ENCODE measurements at places on chromosomes 12 and 14.

GRCh38 chr12:91317306-91317705, 134.7 kb upstream of the DCN start:
- no peak for DNase-seq

DNA sequence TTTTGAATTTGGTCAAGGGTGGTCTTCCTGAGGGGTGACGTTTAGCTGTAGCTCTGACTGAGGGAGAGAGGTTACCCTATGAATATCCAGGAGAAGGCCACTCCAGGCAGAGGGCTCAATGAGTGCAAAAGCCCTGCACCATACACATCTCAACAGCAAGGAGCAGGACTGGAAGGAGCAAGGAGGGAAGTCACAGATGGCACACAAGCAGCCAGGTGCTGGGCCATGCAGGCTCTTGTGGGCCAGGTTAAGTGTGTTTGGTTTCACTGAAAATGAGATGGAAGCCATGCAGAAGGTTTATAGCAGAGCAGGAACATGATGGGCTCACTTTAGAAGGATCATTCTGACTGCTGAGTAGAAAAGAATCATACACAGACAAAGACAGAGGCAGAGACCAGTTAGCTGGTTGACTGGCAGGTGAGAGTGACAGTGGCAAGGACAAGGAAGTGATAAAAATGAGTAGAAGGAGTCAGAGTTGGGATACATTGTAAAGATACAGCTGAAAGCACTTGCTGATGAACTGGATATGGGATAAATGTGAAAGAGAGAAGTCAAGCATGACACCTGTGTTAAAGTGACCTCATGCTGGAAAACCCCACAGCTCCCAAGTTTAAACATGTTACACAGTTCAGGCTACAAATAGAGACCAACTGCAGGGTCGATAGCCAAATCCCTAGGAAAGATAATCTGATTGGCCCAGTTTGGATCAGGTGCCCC, 81.2 kb downstream of the PRKD1 start:
- DNase-seq: no peak

- DNase-seq: peak; percentile 62
These were observed at the start of gene RHOF for GRCh38 chr12:121793440-121793837. TSS of gene RHOF (minus strand) at chr12:121793688. CDS start at chr12:121793633, 55 bp downstream.

GRCh38 chr12:51639361-51639760, 48.3 kb downstream of the SCN8A start:
- DNase-seq: no peak

GRCh38 chr14:69226736-69227135, 33.2 kb upstream of the GALNT16 start:
- no peak for DNase-seq

DNA sequence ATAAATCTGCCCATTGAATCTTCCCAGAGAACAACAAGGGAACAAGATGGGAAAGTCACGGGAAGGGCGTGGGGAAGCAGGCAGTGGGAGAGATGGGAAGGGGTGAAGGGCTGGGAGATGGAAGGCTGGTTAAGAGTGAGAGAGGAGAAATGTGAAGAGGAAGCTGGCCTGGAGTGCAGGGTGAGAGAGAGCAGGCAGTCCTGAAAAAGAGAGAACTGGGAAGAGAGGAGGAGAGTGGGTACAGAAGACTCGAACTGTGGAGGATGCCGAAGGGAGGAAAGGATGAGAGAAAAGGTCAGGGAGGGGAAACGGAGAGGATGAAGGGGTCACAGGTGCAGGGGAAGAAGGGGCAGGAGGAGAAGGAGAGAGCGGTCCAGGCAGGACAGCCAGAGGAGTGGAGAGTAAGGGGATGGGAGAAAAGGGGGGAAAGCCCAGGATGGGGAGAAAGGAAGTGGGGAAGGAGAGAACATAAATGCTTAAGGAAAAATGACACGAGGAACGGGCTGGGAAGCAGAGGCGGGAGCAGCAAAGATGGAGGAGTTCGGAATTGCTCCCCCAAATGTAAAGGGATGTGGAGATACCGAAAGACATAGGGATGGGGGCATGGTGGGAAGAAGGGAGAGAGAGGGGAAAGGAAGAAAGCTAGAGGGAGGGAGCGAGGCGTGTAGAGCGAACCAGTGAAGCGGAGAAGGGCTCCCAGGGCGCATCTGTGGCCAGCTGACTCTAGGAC, 1.2 kb downstream of the PIANP start:
- DNase-seq: no peak

Data from hematopoietic multipotent progenitor cell treated with erythropoietin and hydrocortisone succinate and interleukin-3 and kit ligand, for 8 days (in vitro differentiated cells).